NCI-H1092 treated with DMSO at 0.1 percent for 48 hours (cell line): ENCODE measurements at places on chromosomes 1 and 21.

GRCh38 chr1:169060919-169061639 is 45.4 kb upstream of the ATP1B1 start:
- no peak for DNase-seq

GRCh38 chr1:240646571-240647240 is 34.8 kb upstream of the GREM2 start:
- DNase-seq = no peak

- no peak for DNase-seq
These were observed 1.6 kb upstream of the MARK1 start for GRCh38 chr1:220526294-220526693.

- DNase-seq = no peak
These were observed 111.4 kb downstream of the NTNG1 start for GRCh38 chr1:107252271-107252670.

DNA sequence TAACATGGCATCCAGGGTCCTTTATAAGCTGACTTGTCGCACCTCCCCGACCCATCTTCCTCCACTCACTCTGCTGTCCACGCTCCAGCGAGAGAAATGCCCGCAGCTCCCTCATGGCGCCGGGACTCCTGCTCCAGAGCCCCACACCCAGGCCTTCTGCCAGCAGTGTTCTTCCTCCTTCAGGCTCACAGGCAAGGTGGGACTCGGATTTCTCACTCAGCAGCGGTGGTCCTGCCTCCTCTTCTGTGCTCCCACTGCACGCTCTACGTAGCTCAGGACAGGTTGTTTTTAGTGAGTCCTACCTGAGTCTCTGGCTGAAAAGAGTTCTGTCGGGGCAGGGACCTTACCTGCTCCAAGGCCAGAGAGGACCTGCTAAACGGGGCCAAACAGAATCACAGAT is 11.2 kb downstream of the THEMIS2 start:
- no peak for DNase-seq

DNA sequence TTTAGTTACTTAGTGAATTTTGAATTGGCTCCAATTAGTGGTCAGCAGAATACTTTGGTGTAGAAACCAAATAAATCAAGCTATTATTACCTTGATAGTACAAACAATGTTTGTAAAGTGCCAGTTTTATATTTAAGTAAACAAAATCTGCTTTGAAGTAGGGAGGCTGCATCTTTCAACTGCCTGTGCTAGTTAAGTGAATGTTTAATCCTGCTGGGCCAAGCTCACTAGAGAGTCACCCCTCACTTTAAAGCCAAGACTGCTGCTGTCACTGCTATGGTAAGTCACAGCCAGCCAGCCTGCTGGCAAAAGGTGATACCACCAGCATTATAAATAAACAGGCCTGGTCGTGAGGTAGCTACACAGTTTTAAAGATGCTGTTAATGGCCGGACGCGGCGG is 10.3 kb upstream of the CFAP126 start:
- DNase-seq = no peak

DNA sequence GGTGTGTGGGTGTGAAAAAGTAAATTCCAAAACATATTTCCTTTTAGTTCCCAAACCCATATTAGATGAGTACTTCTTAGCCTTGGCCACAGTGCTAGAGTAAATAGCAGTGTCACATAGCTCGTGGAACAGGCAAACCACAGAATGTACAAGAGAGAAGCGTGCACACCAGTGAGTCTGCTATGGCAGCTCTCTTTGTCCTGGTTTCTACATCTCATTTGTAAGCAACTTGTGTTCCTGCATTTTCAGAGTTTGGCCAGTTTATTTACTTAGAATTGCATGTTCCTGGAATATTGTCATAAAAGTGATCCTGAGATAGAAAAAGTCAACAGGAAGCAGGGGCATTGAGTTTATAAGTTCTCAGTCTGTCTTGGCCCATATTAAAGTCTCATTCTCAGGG is 142.1 kb downstream of the DHRS3 start:
- DNase-seq = peak; percentile 17

DNA sequence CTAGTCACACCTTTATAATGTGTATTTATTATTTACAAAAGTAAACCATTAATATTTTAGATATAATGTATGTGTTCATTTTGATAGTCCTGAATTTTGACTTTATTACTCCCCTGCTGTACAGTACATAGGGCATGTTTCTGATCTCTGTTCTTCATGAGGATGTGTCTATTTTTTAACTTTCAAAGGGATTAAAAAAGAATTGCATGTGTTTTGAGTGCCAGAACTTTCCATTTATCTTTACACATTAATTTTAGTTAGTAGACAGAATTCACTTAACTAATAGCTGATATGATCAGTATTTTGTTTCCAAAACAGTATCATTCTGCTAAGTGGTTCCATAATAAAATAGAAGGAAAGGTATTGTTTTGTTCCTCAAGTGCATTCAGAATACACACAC is 3.1 kb downstream of the PBX1 start:
- peak; percentile 59 for DNase-seq

DNA sequence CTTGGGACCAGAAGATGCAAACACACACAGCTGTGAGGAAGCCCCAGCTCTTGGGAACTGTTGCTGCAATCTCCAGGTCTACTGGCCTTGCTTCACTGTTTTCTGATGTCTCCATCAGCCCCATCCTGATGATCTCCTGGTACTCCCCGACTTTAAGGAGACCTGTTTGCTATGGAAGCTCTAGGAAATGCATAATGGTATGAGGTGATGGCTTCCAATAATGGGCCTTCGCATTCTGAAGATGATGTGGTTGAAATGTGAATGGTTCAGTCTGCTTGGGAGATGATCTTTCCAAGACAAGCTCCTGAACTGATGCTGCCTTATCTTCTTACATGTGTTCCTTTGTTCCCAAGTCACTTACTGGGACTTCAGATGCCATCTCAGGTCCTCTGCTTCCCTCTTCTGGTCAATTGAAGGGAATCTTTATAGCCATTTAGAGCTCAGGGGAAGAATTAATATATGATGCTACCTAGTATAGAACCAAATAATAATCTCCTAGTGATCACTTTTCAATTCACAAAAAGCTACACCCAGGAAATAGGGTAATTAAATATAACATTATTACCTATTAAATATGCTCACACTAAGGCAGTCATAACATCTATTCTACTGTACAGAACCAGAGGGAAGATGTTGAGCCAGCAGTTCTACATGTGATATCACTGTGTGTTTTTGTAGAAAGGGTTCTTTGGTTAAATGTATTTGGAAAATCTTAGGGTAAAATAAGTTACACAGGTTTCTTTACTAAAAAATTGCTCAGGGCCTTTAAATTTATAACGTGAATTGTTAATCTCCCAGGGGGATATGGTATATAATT is 73.9 kb upstream of the VTCN1 start:
- peak; percentile 72 for DNase-seq

DNA sequence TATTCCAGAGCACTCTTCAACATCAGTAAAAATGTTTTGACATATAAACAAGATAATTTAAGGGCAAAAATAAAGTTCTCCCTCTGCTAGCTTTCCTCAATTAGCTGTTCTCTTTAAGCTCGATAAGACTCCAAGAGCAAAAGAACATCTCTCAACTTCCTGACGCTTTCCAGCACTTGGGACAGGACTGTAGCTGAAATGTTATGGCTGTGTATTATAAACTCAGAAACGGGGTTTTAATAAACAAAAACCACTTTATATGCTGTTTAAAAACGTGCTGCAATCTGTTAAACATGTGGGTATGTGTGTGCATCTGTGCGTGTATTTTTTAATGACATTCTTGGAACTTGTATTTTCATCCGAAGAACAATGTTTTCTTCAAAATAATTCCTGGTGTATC is 71.5 kb upstream of the RGS2 start:
- no peak for DNase-seq

DNA sequence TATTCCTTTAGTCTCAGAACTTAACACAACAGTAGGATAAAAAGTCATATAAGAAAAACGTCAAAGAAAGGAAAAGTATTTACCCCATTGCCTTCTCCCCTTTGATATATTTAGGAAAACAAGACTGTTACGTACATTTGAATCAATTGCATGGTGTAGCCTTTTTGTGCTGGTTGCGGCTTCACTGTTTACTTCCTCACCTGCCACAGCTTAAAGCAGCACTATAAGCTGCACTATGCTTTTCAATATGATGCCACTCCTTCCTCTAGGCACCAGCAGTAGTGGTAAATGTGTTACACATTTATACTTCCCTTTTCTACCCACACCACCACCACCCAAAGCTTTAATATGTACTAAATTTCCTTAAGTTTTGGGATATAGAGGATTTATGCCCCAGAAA is 111.1 kb downstream of the ATP1B1 start:
- no peak for DNase-seq

DNA sequence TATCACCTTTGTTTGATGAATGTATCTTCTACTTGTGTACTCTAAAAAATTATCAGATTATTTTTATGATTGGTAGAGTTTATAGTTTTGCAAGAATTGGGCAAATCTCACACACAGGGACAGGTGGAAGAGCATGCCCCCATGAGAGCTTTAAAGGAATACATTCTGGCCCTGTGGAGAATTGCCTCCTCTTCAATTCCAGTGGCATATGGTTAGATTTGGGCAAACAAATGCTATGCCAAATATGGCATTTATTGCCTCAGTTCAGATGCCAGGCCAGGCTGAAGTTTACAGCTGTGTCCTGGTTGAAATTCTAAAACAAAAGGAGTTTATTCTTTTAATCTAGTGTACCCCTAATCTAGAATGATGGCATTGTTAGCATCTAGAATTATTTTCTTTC is 162.4 kb upstream of the CACYBP start:
- DNase-seq = peak; percentile 5

DNA sequence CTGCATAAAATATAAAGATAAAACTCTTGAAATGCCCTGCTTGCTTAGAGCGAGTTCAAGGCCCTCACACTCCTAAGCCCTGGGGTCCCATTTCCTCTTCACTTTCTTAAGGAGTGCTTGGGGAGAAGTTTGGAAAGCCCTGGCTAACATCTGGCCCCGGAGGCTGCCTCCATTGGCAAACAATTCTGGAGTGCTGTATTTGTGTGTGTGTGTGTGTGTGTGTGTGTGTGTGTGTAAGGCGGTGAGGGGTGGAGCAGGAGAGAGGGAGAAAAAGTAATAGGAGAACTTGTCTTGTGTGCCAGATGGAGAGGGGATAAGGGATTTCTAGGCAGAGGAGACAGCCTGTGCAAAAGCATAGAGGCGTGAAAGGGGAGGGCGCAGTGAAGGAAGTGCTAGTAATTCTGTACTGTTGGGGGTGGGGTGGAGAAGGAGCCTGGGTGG is 578 bp upstream of the TRIM62 start:
- no peak for DNase-seq

DNA sequence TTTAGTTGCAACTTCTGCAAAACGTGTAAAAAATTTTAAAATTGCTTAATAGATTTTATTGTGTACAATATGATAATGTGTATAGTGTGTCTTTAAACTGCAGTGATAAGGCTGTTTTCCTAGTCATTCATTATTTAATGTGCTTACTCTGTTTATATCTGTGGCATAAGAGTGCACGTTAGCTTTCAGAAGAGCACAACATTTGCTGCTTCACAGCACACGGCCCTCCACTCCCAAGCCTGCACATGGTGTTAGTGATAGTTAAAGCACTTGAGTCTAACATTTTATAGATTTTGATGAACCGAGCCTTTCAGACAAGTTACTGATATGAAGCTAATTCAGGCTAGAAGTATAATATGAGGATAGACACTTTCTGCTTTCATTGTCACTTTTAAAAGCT is 120.6 kb downstream of the ADGRL2 start:
- peak; percentile 35 for DNase-seq

- DNase-seq = peak; percentile 38
These were observed 341.3 kb downstream of the USP25 start for GRCh38 chr21:16071092-16071491.

- no peak for DNase-seq
These were observed 102.8 kb downstream of the GDAP2 start for GRCh38 chr1:117826540-117827078.

GRCh38 chr1:230174041-230174440 is 107.0 kb downstream of the GALNT2 start:
- no peak for DNase-seq

GRCh38 chr1:33219886-33220661 is 36.2 kb upstream of the ZNF362 start:
- no peak for DNase-seq

- DNase-seq = no peak
These were observed 5.1 kb downstream of the HLX start for GRCh38 chr1:220884109-220884980.

DNA sequence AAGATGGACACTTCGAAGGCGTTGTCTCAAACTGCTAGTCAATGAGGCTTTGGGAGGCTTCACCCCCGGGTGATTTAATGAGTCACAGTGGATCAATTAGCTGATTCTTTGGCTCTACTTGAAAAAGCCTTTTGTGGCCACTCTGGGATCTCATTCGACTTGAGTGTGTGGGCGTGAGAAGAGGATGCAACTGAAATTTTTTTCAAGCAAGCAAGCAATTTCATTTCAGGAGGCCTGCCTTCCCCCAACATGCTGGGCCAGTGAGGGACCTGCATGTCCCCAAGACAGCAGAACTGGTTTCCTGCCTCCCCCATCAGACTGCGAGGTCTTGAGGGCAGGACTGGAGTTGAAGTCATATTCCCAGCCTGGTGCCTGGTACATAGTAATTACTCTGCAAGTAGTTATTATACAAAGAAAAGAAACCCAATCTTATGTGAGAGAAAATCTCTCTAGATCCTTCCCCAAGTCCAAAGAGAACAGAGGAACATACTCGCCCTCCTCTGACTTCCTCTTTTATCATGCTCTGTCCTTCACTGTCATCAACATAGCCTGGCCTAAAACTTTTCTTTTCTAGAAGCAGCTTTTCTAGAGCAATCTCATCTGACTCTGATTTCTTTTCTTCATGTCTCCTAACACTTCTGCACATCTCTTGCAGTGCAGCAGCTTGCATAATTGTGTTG is 22.7 kb downstream of the SYT6 start:
- DNase-seq = no peak

DNA sequence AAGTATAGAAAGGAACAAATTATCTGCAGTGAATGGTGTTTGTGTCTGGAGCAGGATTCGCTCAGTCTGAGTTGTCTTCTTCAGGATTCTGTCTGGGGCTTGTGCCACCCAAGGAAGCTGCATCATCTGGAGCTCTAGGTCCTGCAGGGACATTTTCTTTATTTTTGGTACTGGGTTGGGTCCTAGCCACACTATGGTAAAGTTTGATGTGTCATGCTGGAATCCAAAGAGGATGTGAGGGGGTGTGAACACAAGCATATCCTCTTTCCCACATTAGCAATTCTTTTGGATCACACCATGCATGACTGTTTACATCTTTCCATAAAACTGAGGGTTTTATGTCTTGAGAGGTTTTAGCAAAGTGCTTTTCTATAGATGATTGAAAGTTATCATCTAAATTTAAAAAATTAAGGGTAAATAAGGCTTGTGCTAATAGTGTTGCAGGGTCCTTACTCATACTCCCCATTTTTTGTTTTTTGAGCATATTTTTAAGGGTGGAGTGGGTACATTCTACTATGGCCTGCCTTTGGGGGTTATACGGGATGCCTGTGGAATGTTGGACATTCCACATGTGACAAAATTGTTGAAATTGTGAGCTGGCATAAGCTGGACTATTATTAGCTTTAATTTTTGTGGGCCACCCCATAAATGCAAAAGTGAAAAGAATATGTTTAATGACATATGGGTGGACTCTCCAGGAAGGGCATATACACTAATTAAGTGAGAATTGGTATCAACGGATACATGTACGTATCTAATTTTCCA is 152.0 kb upstream of the HMCN1 start:
- DNase-seq = no peak
